Hippocampal formation (tissue), 2 donors: ENCODE measurements at places on chromosomes 5 and 9.

GRCh38 chr9:122055701-122056100, 37.4 kb downstream of the TTLL11 start:
- no peak for DNase-seq

DNA sequence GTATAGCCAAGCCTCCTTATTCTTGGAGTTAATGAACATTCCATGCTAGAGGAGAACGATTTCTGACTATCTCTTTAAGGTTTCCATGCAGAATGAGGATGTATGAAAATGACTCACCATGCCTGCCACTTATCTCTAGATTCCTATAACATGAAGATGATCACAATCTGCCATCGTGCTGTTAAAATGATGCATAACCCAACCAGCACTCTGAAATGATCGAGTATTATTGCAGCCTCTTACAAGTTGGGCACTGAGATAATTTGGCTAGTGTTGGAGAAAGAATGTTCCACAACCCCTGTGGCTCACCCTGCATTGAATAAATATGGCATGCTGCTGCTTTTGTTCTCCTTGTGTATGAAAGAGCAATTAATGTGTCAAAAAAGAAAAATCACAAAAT, 1143.6 kb upstream of the WWC1 start:
- no peak for DNase-seq

- DNase-seq: no peak
These were observed 161.7 kb downstream of the YTHDC2 start for GRCh38 chr5:113675166-113675565.

- no peak for DNase-seq
These were observed 30.5 kb downstream of the DYNC2I2 start for GRCh38 chr9:128626181-128626580.

DNA sequence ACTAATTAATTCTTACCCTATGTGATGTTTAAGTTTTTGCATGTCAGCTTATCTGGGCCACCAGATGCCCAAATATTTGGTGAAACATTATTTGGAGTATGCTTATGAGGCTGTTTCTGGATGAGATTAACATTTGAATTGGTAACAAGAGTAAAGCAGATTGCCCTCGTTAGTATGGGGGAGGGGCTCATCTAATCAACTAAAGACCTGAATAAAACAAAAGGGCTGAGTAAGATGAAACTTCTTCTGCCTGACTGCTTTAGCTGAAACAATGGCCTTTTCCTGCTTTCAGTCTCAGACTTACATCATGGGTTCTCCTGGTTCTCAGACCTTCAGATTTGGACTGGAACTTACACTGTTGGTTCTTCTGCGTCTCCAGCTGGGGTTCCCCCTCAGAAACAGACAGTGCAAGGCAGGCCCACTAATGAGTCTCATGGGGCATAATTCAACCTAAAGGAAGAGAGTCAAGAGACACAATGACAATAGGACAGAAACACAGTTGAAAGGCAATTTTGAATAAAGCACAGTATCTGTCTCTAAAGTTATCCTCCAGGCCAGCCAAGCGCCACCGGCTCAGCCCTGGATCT, 288.4 kb downstream of the CAAP1 start:
- no peak for DNase-seq

DNA sequence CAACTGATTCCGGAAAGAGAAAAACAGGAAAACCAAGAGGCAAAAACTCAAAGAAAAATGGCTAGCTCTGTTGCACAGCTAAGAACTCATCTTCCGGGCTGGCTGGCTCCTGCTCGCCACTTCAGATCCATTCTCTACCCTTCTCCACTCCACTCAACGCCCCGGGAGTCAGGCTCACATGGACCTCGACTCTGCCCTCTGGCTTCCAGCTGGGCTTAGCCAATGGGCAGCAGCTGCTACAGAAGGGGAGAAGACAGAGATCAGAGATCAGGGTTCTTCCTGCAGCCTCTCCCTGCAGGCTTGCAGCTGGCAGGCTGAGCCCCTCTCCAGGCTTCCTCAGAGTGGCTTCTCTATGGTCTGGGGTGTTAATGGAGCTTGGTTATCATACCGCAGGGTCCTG, 187.5 kb downstream of the MED10 start:
- no peak for DNase-seq

DNA sequence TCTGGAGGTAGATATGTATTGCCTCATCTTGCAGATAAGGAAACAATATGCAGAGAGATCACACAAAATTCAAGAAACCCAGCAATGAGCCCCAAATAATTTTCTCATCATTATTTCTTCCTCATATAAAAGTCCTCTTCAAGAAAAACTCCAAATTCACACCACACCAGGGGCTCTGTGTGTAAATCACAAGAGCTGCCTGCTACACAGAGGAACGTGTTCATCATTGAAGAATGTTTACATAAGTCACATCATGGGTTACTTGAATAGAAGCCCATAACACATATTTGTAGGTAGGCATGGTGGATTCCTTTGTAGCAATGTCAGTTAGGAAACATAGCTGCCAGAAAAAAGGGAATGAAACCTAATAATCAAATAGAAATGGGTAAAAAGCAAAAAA, 308.1 kb upstream of the TLE4 start:
- DNase-seq: no peak

DNA sequence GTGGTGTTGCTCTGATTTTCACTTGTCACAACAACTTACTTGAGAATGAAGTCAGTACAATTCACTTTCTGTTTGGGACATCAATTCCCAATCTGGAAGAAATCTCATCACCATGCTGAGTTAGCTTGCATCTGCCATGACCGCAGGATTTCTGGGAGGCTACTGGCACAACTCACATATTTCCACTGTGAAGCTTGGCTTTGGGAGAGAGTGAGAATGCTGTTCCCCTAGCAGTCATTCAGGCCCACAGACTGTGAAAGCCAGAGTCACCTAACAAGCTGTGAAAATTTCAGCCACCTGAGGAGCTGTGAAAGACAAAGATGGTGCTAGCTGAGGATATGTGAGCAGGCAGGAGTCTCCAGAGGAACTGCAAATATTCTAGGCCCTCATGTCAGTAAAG, 365.2 kb upstream of the TUSC1 start:
- no peak for DNase-seq

GRCh38 chr5:122789461-122790171, 14.7 kb downstream of the SNX2 start:
- no peak for DNase-seq

DNA sequence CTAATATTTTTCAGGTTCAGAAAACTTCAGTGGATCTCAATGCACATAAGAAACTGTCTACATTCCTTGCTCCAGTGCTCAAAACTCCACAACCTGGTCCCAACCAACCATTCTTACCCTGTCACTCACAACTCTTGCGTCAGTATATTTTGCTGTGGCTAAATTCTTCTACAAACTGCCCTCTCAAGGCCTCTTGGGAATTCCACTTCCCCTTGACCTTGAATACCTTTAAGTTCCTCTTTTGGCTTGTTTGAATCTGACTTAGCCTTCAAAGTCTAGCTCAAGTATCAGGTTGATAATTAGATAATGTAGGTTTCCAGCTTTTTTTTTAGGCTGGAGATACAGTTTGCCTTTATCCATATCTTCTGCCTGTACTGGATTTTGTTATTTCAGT, 128.3 kb downstream of the SLF1 start:
- DNase-seq: no peak

DNA sequence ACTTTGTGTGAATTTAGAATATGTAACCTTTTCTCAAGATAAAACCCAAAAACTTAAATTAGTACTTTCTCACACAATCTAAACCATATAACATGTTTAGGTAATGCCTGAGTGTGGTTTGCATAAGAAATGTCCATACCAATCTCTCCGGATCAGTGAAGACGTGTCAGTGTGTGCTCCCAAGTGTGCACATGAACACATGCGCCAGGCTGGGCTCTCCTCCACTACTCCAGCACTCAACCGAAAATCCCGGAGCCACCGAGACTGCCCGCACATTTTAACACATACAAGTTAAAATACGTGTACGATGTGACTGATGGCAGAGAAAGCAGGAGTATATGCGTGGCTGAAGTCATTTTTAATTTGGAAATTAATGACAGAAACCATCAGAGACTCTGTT, 658.4 kb downstream of the EFNA5 start:
- DNase-seq: no peak

- DNase-seq: no peak
These were observed 23.2 kb downstream of the FGD3 start for GRCh38 chr9:92970467-92970923.

- no peak for DNase-seq
These were observed 183.5 kb downstream of the RFX3 start for GRCh38 chr9:3342159-3342777.

DNA sequence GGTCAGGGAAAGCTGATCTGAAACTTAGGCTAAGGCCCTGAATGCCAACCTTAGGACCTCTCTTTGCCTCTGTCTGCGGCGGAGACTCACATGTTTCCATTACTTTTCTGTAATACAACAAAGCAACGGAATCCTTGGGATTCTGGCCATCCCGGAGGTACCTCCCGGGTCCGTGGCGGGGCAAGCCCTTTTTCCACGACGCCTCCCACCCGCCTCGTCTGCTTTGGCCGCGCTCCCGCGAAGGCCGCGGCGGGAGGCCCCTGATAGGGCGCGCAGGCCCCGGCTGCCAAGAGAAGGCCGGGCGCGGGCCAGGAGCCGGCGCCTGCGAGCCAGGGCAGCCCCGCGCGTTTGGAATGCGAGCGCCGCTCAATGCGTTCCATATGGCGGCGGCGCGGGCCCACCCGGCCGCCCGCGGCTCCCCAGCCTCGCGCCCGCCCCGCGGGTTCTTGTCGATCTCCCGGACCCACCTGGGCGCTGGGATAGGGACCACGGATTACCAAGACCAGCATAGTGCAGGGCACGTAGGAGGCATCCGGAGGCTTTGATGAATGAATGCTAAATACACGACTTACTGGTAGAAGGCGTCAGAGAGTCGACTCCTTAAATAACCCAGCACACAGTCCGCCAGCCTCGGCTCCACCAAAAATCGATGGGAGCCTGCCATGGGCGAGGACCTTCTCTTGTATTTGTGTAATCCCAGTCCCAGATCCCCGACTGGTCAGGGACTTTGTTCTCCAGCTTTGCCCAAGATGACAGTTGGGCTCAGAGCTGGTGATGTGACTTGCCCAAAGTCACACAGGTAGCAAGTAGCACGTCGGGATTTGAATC, 17.5 kb upstream of the PHF19 start:
- DNase-seq: no peak

DNA sequence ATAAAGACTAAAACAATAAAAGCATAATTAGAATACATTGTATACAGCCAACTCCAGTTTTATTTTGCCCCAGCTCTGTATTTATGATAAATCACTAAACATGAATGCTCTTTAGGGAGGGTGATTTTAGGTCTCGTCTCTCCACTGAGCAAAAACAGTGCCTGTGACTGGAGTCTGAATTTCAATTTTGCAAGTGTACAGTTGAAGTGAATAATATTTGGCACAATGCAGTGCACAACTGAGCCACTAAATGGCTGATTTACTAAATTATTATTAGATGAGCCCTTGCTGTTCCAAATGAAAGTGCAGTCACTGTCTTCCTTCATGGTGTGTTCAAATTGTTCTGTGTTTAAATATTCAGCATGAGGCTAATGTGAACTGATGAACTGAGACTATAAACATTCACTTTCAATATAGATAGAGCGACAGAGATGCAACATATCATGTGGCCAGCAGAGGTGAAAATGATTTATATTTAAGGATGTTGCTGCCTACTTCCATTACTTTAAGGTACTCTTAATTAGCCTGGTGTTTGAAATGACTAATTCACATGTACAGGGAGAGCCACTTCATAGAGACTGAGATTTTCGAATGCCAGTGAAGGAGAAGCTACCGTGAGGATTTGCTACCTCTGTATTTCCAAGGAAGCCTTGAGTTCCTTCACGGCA, 375.1 kb downstream of the EBF1 start:
- no peak for DNase-seq

- DNase-seq: no peak
These were observed 109.0 kb upstream of the ATP10B start for GRCh38 chr5:160961038-160961437.

- DNase-seq: no peak
These were observed 49.7 kb upstream of the NKD2 start for GRCh38 chr5:958701-959571.

- no peak for DNase-seq
These were observed 34.3 kb downstream of the NIPAL4 start for GRCh38 chr5:157494178-157494832.

GRCh38 chr9:91562416-91562815, 138.8 kb upstream of the NFIL3 start:
- no peak for DNase-seq

DNA sequence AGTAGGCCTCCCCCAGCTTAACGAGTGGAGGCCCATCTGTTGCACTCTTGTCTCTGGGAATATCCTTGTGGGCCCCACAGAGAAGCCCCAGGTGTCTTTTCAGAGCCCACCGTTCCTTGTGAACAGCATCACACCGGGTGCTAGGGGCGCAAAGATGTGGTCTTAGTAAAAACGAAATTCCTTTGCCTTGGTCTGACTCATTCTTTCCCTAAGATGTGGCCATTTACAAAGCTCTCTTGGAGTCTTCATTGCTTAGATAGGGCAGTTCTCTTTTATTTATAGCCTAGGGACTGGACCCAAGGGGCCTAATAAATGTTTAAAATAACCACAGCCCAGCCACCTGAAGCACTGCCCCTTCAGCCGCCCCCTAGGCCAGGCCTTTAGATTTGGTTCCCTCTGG, 52.8 kb upstream of the RPL26L1 start:
- no peak for DNase-seq
